ENCODE measurements at places on chromosomes 4 and X.

- no peak for DNase-seq
Measured at GRCh38 chrX:108349210-108349609, 89.0 kb downstream of the COL4A6 start.

DNA sequence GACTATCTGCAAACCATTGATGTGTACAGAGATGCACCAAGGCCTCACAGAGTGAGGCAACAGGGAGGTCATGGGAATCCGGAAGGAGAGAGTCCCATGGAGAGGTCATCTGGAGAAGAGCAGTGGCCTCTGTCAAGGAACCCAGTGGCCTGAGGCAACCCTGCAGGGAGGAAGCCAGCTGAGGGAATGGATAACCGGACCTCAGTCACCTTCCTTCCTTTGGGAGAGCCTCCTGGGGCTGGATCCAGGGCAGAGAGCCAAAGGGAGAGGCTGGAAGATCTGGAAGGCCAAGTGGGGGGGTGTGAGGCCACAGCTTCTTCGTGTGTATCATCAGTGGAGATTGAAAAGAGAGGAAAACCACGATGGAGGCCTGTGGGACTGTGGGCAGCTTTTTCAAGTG is 24.3 kb upstream of the CD38 start:
- DNase-seq: peak; percentile 42

GRCh38 chr4:152535360-152535902 is 461 bp downstream of the FBXW7 start:
- DNase-seq: peak; percentile 10

- peak; percentile 65 for DNase-seq
Measured at GRCh38 chrX:115233497-115234455, at the start of gene LRCH2. Gene LRCH2, minus strand, starts transcription at chrX:115234096. Its CDS starts 55 bp downstream, at chrX:115234041.

GRCh38 chrX:43706786-43707370 is 50.8 kb downstream of the MAOA start:
- no peak for DNase-seq

- no peak for DNase-seq
Measured at GRCh38 chr4:55635282-55635681, 816 bp downstream of the NMU start.

DNA sequence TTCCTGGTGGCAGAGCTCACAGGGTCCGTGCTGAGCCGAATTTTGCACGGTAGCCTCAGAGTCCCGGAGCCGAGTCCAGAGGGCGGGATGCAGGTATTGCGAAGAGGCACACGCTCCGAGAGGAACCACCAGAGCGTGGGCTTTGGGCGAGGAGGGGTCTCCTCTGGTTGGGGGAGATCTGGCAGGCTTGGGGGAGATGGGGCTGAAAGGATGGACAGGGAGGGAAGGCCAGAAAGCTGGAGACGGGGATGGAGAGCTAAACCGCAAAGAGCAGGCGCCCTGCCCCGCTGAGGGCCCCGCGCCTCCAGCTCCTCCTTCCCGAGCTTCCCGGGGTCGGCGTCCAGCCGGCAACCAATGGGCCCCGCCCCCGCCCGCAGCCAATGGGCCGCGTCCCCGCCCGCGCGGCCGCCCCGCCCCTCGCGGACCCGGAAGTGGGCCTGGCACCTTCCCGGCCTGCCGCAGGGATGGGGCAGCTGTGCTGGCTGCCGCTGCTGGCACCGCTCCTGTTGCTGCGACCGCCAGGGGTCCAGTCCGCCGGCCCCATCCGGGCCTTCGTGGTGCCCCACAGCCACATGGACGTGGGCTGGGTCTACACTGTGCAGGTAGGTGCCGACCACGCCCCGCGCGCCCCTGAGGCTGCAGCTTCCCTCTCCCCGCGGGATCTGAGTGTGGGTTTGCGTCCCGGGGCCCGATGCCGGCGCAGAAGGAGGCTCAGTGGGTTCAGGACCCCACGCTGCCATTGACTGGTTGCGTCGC is at the start of gene MAN2B2:
TSS of gene MAN2B2 (plus strand) at position 443 of the 756 bp plus-strand sequence. CDS start at position 465, 22 bp downstream.
- peak; percentile 77 for DNase-seq

DNA sequence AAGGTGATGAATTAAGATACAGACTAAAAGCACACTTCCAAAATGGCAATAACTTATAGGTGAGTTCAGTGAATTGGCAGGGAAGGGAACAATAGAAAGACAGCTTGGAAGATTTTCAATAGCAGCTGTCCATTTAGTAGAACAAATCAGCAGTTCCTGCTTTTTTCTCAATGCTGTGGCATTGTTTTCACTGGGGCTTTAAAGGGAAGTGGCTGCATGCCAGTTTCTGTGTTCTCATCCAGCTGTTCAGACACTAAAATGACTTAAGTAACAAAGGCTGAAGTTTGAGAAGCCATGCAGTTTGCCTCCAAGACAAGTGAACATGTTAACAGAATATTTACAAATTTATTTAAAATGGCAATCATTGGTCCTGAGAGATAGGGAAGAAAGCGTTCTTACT is 291.9 kb downstream of the FAM47A start:
- no peak for DNase-seq

GRCh38 chr4:72109959-72110497 is 78.2 kb downstream of the NPFFR2 start:
- no peak for DNase-seq

GRCh38 chrX:149487292-149487691 is 17.8 kb downstream of the IDS start:
- no peak for DNase-seq

DNA sequence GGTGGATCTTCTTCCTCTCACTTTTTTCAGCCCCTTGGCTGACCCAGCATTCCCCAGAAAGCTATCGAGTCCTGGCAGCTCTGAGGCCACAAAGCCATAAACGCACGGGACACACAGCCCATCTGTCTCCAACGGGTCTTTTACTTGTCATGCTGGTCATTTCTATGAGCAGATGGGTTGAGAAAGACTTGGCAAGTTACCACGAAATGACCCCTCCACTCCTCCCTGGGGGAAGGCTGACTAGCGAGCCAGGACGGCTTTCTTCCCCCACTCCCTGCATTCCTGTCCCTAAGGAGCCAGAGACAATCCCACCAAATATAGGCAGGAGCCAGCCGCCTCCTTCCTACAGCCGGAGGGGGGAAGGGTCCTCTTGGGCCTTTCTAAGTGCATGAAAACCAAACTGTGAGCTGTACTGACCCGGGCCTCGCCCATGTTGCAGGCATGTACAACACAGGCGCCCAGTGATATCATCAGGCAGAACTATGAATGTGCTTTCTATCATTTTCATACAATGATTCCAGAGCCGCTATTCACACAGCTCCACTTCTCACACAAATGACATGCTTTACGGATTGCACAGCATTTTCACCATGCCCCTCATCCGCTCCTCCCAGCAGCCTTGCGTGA is 28.6 kb downstream of the AFAP1 start:
- peak; percentile 96 for DNase-seq

GRCh38 chr4:140790171-140790570 is 34.0 kb upstream of the TBC1D9 start:
- DNase-seq: no peak

DNA sequence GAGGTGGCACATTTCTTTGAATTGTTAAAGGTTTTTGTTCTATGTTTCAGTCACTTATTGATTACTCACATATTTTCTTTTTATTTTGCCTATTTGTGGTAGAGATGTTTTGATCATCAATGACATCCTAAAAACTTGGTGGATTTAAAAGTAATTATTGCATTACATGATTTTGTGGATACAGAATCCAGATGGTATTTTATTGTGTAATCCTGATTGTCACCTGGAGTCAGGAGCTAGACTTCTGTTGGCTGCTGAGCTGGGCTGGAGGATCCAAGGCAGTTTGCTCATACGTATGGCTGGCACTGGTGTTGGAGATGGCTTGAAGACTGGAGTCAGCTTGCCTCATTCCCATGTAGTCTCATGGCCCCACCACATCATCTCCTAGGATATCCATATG is 1009.6 kb upstream of the PCDH7 start:
- DNase-seq: no peak

DNA sequence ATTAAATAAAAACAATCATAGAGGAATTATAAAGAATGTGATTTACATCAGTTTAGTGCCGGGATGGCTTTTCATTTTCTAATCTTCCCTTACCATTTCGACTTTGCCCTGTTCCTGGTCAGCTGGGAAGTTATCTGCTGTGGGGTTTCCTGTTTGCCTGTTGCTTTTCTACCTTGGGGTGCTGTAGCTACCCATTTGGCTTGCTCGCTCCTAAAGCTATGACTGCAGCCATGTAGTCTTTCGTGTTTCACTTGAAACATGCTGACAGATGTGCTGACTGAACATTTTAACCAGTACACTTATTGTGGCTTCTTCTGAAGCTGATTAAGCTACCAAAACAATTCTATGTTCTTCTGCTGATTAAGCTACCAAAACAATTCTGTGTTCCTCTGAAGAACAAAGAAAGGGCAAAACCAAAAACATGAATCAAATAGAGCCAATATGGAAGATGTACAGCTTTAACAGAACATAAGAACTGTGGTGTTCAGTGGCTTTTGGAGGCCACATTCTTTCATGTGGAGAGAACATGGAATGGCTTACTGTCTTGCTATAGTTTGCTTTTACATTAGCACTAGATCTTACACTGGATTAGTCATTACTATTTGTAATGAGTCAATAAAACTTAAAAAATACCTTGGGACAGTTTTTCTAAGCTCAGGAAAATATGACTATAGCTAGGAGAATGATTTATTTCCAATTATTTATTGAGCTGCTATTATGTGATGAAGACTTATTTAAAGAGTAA is 440.4 kb downstream of the SPRY1 start:
- DNase-seq: no peak

GRCh38 chrX:2336181-2336580 is 164.6 kb downstream of the DHRSX start:
- no peak for DNase-seq

- DNase-seq: peak; percentile 23
Measured at GRCh38 chr4:83828601-83829000, 292.7 kb downstream of the GPAT3 start.

DNA sequence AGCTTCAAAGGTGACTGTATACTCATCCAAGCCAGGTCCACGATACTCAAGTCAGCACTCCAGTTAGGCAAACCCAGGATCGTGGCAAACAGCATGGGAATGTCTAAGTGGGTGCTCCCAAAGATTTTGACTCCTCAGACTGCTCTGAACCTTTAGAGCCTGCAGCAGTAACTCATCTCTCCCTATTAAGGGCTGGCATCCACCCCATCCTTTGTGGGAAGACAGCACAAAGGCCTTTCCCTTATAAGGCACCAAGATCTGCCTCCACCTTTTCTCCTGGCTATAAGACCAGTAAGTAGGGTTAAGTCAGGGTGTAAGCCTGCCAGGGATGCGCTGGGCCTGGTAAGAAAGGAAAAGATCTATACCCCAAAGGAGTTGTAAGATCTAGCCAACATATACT is 23.6 kb upstream of the SLC25A43 start:
- no peak for DNase-seq

DNA sequence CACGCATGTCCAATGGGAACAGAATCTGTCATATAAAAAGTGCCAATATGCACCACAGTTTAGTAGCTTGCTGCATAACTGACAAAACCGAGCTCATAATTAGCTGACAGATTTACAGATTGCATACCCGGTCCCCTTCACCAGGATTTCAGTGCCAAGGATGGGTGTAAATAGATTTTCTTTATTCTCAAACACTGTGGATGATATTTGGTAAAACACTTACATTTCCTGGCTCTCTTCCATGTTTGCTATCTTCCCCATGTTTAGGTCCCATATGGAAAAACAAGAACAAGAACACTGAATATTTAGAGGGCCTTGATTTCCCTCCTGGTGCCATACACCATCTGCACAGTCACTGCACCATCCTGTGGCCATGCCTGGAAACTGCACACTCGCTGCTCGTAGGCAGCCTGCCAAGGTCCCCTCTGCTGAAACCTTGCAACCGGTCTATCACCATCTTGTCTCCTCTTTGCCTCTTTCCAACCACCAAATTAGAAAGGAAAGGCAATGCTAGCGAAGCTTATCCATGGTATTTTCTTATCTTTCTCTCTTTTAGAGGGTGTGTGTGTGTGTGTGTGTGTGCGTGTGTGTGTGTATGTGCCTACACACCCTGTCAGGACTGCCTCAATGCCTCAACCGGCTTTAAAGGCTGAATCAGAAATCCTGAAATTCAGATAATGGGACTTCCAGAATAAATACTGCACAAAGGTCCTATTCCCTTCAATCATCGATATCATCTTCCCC is 124.2 kb upstream of the MBNL3 start:
- DNase-seq: peak; percentile 47

All from mesenchymal stem cell (in vitro differentiated cells and primary cell).